ENCODE measurements at places on chromosomes 1 and 21.

DNA sequence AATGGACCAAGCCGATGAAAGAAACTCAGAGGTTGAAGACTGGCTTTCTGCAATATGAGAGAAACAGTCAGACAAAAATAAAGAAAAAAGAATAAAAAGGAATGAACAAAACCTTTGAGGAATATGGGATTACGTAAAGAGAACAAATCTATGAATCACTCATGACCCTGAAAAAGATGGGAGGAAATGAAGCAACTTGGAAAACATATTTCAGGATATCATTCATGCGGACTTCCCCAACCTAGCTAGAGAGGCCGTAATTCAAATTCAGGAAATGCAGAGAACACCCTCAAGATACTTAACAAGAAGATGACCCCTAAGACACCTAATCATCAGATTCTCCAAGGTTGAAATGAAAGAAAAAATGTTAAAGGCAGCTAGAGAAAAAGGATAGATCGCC lies 705.3 kb upstream of the CHRM3 start:
- DNase-seq, result no peak

DNA sequence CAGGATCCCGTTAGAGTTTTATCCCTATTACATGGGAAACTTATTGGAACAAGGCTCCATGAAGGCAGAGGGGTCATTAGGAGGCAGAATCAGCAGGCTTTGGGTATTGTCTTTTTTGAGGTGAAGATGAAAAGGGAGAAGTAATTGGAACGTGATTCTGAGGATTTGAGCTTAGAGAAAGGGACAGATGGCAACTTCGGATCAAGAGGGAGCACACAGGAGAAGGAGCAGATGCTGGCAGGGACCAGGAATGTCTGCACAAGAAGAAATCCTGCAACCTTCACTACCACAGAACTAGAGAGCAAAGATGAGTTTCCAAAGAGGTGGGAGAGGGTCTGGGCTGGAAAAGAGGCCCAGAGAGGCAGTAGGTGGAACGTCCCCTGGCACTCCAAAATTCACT lies 202.8 kb downstream of the RRAGC start:
- DNase-seq, result no peak

- DNase-seq, result no peak
These were observed 197.3 kb downstream of the MRPL39 start for GRCh38 chr21:25409978-25410377.

GRCh38 chr21:15539376-15539775 lies 190.4 kb upstream of the USP25 start:
- DNase-seq, result no peak

DNA sequence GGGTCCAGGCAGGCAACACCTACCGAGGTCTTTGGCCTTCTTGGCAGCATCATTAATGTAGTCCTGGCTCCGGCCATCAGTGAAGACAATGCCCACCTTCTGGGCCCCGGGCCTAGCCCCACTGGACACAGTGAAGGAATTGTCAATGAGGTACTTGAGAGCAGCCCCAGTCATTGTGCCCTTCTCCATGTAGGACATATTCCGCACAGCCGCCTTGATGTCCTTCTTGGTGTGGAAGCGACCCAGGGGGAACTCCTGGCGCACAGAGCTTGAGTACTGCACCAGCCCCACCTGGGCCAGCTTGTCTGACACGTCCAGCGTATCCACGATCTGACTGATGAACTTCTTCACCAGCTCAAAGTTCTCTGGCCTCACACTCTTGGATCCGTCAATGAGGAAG lies 7.5 kb downstream of the MATN1 start:
- DNase-seq, result no peak

GRCh38 chr1:229229721-229230139 lies 41.2 kb upstream of the RAB4A start:
- no peak for DNase-seq

DNA sequence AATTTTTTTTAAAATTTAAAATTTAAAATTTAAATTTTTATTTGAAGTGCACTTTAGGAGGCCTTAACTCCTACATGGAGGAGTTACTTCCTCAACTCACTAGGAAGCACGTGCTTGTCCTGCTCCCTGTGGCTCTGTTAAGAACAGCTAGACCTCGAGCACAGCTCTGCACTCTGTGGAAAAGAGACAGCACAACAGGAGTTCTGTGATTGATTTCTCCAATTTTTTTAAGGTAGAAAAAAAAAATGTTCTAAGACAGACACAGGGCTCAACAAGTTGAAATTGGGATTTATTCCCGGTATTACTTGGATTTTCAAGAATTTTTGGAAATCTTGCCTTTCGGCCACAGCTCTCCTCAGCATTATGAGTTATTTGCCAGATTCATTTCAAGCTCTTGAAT lies 356.6 kb upstream of the LYPLAL1 start:
- DNase-seq, result no peak

DNA sequence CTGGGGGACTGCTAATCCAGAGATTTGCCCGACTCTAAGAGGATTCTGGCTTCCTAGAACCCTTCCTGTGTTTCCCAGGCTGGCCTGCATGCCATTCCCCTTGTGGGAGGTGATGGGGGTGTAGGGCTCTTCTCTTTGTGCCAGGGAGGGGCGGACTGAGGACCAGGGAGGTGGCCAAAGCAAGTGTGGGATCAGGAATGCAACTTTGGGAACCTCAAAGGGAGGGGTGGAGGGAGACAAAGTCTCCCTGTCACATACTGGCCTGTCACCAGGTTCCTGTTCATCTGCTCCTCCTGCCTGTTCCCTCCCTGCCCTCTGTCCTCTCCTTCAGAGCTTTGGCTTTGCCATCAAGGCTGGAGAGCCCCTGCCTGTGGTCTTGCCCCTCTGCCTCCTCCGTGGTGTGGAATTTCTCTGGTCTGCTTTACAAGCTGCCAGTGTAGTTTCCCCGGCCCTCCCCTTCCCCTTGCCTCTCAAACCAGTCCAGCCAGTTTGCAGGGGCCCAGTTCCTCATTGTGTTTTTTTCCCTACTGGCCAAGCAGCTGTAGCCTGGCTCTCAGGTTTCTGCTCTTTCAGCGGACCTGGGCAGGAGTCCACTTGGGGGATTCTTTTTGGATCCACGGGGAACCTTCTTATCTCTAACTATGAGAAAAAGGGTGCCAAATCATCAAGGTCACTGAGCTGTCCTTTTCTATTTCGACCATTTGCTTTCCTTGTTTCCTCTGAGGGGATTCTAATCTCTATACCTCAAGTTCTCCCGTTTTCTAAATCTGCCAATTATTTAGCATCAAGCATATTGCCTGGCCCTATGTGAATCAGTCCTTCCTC lies 1.8 kb downstream of the CGN start:
- DNase-seq, result no peak

DNA sequence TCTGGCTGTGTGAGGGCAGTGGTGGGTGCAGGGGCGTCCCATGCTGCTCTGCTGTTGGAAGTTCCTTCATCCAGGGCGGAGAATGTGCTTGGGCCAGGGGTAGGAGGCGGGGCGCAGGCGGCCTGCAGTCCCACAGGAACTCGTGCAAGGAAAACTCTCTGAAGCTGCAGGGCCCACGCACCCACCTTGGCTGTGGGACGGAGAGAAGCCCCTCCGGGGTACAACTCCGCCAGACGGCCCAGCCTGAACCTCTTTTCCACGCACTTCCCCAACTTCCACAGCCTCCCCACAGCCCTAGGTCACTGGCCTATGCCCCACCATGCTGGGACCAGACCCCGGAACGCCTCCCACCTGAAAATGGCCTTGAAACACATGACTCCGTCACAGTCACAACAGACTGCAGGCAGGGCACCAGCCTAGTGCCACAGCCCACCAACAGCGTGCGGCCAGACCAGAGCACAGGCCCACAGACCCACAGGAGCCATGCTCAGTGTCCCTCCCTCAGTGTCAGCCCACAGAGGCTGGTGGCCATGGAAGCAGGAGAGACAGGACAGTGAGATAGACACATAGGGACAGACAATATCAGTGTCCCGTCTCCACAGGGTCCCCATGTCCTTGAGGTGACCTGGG lies 47.8 kb downstream of the WNT9A start:
- DNase-seq, result no peak

DNA sequence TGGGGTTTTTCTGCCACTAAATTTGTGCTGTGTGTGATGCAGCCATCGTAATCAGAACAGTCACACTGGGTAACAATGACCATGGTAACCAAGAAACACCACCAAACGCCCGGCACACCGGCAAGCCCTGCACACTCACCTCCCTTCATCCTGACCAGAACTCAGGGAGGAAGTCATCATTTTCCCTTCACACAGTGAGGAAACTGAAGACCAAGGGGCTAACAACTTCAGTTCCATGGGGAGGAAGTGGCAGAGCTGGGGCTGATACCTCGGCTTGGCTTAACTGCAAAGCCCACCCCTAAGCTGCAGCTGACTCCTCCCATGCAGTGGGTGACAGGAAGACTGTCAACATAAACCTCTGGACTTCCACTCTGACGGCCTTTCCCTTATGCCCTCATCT lies 69.3 kb upstream of the BCAR3 start:
- DNase-seq, result no peak

GRCh38 chr1:8439015-8439702 lies 121.2 kb downstream of the SLC45A1 start:
- DNase-seq, result no peak

GRCh38 chr1:154456631-154457030 lies 45.4 kb upstream of the TDRD10 start:
- DNase-seq, result no peak

GRCh38 chr1:33361532-33362235 lies 40.8 kb upstream of the A3GALT2 start:
- no peak for DNase-seq

- DNase-seq, result peak; percentile 68
These were observed 62.5 kb upstream of the TNFSF4 start for GRCh38 chr1:173269490-173270230.

GRCh38 chr1:47324682-47325081 lies 8.9 kb upstream of the CMPK1 start:
- no peak for DNase-seq

- no peak for DNase-seq
These were observed 4.1 kb upstream of the DNMT3L start for GRCh38 chr21:44265734-44266270.

DNA sequence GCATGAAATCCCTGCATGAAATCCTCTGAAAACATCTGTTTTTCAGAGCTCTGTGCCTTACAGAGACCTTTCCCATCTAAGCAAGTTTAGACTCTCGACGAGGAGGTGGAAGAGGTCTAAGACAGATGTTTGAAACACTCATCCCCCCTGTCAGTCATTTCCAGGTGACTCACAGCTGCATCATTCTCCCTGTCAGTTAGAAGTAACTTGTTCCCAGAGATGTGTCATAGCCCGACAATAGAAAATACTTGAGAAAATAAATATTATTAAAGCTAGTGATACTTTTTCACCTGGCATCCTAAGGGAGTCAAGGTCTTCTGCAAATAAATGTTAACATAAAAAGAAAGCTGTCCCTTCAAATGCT lies 41.6 kb upstream of the SEC16B start:
- DNase-seq, result no peak

GRCh38 chr1:85351202-85351828 lies 74.9 kb upstream of the BCL10 start:
- DNase-seq, result no peak

- DNase-seq, result peak; percentile 98
These were observed 43.9 kb upstream of the LYST start for GRCh38 chr1:235910357-235911299.

DNA sequence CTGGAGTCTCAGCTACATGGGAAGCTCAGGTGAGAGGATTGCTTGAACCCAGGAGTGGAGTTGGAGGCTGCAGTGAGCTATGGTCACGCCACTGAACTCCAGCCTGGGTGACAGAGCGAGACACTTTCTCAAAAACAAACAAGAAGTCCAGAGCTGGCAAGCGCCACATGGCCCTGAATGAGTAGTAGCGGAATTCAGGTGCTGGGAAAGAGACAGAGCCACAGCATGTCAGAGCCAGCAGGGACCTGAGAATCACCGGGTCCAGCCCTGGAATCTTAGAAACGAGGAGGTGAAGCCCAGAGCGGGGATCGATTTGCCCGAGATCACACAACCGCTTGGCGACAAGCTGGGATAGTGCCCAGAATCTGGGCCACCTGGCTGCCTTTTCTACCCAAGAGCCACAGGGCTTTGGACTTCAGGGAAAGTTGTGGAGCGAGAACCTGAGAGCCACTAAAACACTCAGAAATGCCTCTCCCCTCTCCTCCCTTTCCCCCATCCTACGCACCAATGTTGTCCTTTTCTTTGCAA lies 9.8 kb downstream of the ARL8A start:
- DNase-seq, result no peak

GRCh38 chr1:67839826-67840225 lies 6.6 kb upstream of the GNG12 start:
- DNase-seq, result no peak

DNA sequence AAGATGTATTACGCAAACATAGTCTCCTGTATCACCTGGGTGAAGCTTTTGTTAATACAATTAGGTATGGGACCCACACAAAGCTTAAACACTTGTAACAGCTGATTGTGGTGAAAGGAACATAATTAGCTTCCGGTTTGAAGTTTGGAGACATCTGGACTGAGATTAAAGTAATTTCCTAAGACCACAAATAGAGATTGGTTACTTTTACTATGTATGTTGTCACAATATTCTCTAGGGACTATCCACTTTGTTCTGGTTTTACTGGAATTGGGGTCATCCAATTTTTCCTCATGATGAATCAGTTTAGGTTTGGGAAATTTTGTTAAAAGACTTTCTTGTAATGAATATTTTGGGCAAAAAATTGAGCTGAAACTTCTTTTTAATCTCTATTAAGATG lies 71.8 kb upstream of the SAMSN1 start:
- no peak for DNase-seq

GRCh38 chr1:245805532-245805931 lies 650.7 kb downstream of the KIF26B start:
- DNase-seq, result no peak

GRCh38 chr1:111417755-111418154 lies 9.8 kb downstream of the OVGP1 start:
- peak; percentile 20 for DNase-seq

- DNase-seq, result no peak
These were observed 57.3 kb downstream of the MRPL37 start for GRCh38 chr1:54257346-54257620.

DNA sequence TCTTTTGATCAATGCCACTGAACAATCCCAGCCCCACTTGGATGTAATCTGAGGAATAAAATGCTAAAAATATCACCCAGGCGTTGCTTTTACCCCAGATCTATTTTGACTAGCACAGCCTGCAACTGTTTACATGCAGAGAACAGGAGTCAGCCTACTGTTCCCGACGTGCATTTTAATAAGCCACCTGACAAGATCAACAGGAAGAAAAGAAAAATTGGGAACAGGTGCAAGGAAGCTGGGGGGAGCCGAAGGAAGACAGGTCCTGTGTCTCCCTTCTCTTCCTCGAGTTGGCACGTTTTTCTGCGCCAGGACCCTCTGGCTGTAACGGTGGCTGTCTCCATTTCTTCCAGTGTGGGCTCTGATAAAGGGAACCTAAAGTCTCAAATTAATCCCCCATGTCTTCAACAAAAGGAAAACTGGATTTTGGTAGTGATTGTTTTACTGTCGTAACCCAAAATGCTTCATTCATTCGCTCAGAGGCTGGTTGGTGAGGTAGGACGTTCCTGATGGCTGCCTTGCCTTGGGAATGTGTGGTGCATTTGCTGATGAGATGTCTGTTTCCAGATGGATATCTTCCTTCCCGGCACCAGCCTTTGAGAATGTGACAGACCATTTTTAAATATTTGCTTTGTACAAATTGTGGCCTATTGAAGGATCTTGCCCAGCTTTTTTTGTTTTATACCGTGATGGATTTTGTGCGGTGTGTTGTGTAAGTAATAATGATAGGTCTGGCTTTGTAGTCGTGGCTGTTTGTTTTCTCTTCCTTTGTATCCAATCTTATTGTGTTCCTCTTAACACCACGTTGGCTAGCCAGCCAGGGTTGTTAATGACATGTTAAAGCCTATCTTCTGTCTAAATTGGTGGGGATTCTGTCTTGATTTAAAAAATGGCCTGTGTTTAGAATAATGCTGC lies 117.5 kb downstream of the C1orf21 start:
- DNase-seq, result no peak

Data from GM04503 (cell line).